ENCODE measurements at places on chromosomes 7 and 10. TPM values are rescaled to one million over a fixed set of nuclear protein-coding genes. Genes with fewer than 3 reads are reported as not detected.

DNA sequence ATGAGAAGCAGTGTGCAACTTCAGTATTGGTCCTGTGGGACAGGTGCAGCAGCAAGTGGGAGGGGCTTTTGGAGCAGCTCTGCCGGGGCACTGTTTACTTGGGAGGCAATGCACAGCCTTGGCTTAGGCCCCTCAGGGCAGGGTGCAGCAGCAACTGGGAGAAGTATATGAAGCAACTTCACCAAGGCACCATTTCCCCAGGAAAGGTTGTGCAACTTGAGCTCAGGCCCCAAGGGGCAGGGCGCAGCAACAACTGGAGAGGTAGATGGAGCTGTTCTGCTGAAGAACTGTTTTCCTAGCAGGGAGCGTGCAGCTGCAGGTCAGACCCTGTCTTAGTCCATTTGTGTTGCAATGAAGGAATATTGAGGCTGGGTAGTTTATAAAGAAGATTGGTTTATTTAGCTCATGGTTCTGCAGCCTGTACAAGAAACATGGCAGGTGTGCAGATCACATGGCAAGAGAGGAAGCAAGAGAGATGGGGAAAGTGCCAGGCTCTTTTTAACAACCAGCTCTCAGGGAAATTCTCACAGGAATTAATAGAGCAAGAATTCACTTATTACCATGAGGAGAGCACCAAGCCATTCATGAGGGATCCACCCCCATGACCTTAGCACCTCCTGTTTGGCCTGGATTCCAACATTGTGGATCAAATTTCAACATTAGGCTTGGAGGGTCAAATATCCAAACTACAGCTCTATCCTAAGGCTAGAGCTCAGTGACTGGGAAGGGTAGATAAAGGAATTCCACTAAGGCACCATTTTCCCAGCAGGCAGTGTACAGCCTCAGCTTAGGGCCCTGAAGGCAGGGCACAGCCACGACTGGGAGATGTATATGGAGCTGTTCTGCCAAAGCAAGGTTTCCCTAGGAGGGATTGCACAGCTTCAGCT, 10.9 kb downstream of the GPR141 start:
- no peak for DNase-seq

- no peak for DNase-seq
Measured at GRCh38 chr10:31751051-31751737, 177.4 kb downstream of the ARHGAP12 start.

DNA sequence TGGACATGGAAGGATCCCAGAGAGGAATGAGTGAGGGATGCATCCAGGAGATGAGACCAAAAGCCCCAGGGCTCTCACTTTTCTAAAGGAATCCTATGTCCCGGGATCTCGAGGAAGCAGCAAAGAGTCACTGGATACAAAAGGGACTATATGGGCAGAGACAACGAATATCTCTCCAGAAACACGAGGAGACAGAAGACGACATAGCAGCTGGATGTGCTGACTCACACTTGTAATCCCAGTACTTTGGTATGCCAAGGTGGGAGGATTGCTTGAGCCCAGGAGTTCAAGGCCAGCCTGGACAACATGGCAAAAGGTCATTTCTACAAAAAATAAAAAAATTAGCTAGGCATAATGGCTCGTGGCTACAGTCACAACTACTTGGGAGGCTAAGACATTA, 24.7 kb upstream of the MSMB start:
- DNase-seq, result no peak

DNA sequence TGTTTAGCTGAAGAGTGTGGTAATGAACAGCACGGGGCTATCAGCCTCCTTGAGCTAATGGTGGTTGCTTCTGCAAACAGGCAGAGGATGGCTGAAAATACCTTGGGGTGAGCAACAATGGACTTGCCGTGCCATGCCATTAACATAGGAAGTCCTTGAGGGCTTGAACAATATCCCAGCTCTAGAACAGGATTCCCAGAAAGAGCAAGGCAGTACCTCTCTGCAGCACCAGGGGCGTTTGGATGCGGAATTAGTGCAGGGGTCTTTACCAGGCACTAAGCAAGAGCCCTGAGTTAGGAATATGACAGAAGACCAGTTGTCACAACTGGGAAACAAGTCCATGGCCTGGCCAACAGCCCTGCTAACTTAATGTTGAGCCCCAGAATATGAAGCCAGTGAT, 143.2 kb upstream of the COBL start:
- no peak for DNase-seq

DNA sequence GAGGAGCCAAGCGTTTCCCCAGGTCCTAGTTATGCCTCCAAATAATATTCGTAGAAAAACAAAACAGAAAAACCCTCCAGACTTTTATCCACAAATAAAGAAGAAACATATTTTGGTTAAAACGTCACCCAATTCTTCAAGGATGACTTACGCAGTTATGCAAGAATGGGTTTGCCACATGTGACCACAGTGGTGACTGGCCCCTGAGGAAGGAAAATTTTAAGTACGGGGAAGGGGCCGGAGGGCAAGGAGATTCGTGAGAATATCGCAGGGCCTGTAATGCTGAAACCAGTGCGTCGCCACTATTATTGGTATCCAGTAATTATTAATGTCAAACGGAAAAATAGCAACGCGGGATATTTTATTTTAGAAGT, 537 bp upstream of the MRPS24 start:
- DNase-seq, result peak; percentile 89

DNA sequence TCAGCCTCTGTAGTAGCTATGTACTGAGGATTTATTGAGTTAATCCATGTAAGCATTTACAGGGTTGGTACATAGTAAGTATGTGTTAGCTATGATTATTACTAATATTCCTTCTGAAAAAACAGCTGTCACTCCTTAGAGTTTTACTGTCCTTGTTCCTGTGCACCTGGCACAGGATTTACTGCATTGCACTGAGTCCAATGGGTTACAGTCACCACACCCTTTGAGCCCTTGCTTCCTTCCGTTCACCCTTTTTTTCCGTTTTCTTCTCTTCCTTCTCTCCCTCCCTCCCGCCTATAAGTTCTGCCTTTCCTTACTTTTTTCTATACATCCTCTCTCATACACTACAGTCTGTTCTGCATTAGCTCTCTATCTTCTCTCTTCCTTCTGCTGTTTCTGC, 12.5 kb upstream of the CDK6 start:
- no peak for DNase-seq

DNA sequence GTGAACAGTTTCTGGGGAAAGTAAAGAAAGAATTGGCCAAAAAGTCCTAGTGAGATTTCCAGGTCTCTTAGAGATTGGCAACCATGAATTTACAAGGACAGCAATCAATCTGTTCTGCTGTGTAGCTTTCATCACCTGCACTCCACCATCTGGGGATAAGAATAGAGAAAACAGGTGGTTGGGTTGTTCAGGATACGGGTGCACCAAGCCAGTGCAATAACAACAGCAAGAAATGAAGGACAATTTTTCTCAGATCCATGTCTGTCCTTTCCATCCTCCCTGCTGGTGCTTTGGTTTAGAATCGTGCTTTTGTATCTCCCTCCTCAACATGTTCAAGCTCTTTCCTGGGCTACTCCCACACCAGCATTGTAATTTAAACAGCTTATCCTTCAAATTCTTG, 787.7 kb downstream of the GRID1 start:
- DNase-seq, result no peak

Gene AS3MT
- 7.0 TPM for total RNA-seq

Gene LZTS2
- 91.7 TPM for total RNA-seq

Gene HMX2
- total RNA-seq, result not detected

Data from fibroblast of the aortic adventitia (primary cell).